NCI-H187 treated with DMSO at 0.1 percent for 48 hours (cell line): ENCODE measurements at places on chromosomes 2 and 18.

GRCh38 chr18:48948112-48949049 lies 2.4 kb downstream of the SMAD7 start:
- no peak for DNase-seq

- DNase-seq = no peak
Observed at GRCh38 chr18:76989647-76990190, 142.9 kb downstream of the MBP start.

GRCh38 chr2:208366215-208367127 lies 40.1 kb upstream of the PTH2R start:
- DNase-seq = no peak

DNA sequence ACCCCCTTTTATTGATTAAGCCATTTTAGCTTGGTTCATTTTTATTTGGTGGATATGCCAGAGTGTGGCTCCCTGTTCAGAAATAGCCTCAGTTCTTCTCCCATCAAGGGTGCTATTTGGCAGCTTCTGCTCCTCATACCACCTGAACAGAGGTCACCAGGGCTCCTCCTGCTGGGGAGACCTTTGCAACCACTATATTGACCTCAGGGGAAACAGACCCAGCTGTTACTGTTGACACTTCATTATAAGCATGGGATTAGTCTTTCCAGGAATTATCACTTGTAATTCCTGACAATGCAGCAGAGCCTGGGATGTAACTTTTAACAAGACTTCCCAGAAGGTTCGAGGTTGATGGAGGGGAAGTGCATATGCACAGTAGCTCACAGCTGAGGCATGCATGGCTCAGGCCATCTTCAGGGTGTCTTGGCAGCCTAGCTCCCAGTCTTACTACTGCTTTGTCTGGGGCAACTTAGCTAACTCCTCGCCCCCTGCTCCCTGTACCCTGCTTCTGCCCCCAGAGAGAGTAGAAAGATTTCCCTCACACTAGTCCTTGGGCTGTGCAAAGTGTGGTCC lies 239.4 kb upstream of the SPRED2 start:
- DNase-seq = no peak

- DNase-seq = no peak
Observed at GRCh38 chr2:120826716-120827410, 91.2 kb downstream of the GLI2 start.

GRCh38 chr18:26470011-26470637 lies 78.2 kb downstream of the KCTD1 start:
- DNase-seq = peak; percentile 3

- no peak for DNase-seq
Observed at GRCh38 chr2:231565887-231566594, 26.6 kb upstream of the TEX44 start.

DNA sequence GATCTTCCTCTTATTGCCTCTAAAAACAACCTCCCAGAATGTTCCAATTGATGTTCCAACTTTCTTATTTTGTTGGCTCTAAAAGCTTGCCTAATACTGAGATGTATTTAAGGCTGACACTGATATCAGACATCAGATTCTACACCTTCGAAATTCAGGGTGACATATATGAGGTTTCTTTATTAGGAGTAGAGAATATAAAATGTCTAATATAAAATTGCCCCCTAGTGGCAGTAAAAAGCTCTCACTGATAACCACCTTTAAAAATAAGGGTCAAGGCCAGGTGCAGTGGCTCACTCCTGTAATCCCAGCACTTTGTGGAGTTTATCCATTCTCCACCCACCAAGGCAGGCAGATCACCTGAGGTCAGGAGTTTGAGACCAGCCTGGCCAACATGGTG lies 789.7 kb upstream of the SLC39A10 start:
- DNase-seq = no peak

DNA sequence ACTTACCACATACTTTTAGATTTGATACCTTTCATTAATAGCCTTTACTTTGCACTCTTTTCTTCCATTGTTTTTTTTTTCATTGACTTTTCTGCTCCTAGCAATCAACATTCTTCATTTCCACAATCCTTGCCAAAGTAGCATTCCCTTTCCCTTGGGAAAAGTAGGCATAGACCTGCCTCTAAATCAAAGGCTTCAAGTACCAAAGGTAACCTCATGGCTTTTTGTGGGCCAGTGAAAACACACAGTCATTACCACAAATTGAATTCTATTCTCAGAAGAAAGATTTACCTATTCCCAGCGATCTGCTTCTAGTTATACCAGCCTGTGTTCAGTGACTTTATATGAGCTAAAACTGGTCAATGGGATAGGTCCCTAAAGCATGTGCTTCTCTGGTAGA lies 109.2 kb downstream of the SOCS6 start:
- no peak for DNase-seq

DNA sequence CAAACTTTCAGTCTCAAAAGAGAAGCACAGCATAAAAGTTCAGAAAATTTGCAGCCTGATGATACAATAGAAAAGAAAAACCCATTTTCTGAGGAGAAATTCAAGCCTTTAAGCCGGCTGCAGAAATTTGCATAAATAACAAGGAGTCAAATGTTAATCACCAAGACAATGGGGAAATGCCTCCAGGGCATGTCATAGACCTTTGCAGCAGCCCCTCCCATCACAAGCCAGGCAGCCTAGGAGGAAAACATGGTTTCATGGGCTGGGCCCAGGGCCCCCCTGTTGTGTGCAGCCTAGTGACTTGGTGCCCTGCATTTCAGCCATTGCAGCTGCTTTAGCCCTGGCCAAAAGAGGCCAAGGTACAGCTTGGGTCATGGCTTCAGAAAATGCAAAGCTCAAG lies 54.1 kb upstream of the CAVIN2 start:
- no peak for DNase-seq

DNA sequence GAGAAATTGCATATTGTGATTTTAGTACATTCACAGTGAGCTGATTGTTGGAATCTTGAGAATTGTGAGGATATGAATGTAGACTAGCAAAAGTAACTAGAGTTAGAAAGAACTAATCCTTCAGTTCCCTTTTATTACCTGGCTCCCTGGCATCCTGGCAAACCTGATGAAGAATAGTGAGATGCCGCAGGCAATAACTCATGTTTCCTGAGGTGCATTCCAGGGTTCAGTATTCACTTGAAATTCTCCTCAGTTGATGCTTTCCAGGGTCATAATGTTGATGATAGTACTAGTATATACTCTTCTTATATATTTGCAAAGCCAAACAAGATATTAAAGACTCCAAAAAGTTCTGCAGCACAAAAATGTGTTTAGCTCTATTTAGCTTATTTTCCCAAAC lies 432.1 kb upstream of the CELF4 start:
- DNase-seq = no peak
